ENCODE measurements at places on chromosomes 4 and X.
A peak's percentile ranks its signal among the peaks of the same experiment; 100 is the strongest.

- DNase-seq = no peak
These were observed 147.2 kb downstream of the GLRA3 start for GRCh38 chr4:174681723-174682300.

DNA sequence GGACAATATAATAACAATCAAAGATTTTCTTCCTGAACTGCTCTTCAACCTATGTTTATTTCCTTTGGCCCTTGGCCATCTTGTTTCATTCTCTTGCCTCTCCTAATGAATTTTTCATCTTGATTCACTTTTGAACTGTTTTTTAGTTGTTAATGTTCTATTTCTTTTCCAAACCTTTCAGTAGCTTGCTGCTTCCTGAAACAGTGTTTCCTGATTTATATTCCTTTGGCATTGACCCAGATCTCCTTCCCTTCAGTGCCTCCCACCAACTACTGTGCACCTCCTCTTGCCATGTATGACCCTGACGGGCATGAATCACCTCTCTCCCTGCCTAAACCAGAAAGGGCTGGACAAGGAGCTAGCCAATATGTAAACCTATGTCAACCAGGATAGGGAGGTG, 25.6 kb upstream of the SPP1 start:
- no peak for DNase-seq

GRCh38 chr4:139798456-139798855, 132.8 kb downstream of the MGST2 start:
- peak; percentile 12 for DNase-seq

- no peak for DNase-seq
These were observed 19.5 kb upstream of the TENM3 start for GRCh38 chr4:182223708-182224107.

DNA sequence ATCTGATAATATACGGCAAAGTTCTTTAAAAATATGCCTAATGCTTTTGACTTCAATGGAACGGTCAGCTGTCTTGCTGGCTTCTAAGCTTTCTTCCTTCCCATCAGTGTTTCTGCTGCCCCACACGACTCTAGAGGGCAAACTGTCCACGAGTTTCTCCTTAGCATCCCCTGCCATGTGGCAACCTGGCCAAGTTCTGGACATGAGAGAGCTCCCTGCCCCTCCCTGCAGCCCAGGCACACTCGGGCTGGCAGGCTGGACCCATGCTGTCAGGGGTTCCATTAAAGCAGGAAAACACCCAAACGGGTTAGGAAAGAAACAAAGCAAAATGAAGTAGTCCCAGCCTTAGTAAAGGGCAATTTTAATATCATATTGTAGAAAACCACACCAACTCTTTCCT, 38.8 kb downstream of the KDR start:
- DNase-seq = no peak

Data from Kasumi-1 (cell line).